ENCODE measurements at places on chromosomes 5 and 9. TPM values are rescaled to one million over a fixed set of nuclear protein-coding genes. Genes with fewer than 3 reads are reported as not detected.

Gene LHX3
- polyA plus RNA-seq: not detected

DNA sequence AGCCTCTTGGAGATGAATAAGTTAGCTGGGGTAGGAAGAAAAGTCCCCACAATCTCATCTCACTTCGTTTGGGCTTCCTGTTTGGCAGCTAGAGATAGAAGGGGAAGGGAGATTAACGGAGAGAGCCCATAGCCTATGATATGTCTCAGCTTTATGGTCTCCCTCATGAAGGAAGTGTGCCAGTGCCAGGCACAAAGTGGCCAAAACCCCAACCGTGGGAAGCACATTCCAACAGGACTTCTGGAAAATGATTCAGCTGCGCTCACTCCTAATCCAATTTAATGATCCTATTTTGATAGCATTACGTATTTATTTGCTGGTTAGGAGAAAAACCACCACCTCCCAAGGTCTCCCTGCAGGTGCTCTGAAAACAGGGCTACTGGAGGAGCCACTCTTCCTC, 303.1 kb upstream of the CLINT1 start:
- no peak for DNase-seq

DNA sequence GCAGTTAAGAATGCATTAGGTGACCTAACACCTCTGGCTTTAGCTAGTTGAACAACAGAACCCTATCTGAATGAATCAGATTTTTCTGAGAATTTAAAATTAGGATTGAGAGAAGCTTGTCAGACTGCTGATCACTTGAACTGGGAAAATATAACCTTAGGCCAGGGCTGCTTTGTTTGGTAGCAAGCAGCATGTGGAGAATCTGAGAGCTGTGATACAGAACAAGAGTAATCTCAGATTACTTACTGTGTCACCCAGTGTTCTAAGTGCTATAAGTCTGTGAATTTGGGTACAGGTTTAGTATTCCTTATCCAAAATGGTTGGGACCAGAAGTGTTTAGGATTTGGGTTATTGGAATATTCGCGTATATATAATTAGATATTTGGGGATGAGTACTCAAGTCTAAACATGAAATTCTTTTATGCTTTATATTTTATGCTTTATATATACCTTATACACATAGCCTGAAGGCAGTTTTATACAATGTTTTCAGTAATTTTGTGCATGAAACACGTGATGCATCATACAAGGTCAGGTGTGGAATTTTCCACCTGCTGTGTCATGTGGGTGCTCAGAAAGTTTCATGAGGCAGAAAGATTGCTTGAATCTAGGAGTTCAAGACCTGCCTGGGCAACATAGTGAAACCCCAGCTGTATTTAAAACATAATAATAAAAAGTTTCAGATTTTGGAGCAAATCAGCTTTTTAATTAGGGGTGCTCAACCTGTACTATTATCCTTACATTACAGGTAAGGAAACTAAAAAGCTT, 8.3 kb upstream of the CHD1 start:
- no peak for DNase-seq

DNA sequence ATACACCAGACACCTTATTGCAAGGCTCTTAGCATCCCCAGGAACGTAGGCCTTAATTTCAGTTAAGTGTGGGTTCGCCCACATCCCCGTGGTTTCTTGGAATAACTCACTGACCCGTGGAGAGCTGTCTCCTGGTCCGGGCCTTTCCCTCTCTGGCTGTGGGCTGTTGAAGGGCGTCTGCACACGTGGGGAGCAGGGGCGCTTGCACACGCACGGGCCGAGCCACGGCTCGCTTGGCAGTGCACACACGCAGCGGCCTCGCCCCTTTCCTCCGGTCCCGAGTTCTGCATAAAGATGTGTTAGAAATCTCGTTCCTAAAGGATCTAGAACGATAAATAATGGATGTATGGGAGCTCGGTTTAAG, 141.9 kb downstream of the PBX3 start:
- no peak for DNase-seq

GRCh38 chr9:127349483-127350113, 47.4 kb upstream of the SLC2A8 start:
- no peak for DNase-seq

- DNase-seq: no peak
Measured at GRCh38 chr5:116527582-116527981, 47.0 kb downstream of the SEMA6A start.

- DNase-seq: peak; percentile 12
Measured at GRCh38 chr9:6055216-6055615, 39.8 kb upstream of the RANBP6 start.

DNA sequence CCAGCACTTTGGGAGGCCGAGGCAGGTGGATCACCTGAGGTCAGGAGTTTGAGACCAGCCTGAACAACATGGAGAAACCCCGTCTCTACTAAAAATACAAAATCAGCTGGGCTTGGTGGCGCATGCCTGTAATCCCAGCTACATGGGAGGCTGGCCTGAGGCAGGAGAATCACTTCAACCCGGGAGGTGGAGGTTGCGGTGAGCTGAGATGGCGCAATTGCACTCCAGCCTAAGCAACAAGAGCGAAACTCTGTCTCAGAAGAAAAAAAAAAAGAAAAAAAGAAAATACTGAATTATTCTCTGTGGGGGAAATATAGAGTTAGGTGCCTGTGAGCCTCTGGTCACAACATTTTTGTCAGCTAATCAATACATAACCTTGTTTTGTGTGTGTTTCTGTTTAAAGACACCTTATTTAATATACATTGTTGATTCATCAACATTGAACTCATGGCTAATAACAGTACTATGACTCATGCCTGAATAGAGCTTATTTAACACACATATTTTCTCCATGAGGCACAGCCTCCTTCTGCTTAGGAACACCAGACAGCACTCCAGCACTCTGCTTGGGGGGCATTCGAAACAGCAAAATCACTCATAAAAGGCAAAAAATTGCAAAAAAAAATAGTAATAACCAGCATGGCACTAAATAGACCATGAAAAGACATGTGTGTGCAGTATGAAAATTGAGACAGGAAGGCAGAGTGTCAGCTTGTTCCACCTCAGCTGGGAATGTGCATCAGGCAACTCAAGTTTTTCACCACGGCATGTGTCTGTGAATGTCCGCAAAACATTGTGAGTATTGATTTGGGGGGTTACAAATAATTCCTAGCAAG, at the start of gene IL31RA:
TSS of gene IL31RA (plus strand) at position 519 of the 836 bp plus-strand sequence. CDS start at position 733, 214 bp downstream.
- no peak for DNase-seq

Gene ZNF462
- 10.5 TPM for polyA plus RNA-seq

DNA sequence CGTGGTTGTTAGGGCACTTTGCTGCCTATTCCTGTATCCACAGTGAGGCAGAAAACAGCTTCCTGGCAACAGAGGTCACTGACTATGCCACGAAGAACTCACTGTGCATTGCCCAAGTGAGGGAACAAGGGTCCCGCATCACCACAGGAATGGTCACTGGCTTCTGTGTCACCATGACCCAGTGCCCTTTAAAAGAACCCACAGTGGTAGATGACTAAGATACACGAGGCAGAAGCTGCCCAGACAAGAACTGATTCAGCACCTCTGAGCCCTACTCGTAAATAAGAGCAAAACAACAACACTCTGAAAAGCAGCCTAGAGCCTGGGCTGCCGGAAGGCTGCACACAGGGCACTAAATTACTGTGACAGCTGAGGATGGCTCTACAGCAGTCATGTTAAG, 236.6 kb upstream of the RASEF start:
- DNase-seq: no peak

DNA sequence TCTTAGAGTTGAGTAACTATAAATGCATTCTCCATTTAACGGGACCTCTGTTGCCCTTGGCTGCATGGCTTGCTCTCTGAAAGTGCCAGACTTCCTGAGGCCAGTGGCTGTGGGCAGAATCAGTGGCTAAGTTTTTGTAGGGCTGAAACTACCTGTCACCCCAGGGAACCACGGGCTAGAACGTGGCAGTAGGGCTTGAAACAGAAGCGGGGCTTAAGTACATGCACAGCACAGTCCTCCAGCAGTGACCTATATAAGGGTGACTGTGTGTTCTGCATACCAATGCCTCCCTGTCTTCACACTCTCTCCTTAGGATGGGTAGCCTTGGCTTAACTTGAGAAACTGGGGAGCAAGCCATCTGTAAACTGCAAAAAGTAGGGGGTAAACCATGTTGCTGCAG, 43.6 kb upstream of the LRRTM2 start:
- no peak for DNase-seq

- DNase-seq: no peak
Measured at GRCh38 chr9:125816321-125816720, 69.1 kb downstream of the PBX3 start.

Gene FAM221B
- polyA plus RNA-seq: 0.35 TPM

Gene ADCY2
- 54.1 TPM for polyA plus RNA-seq

Gene OTP
- not detected for polyA plus RNA-seq

GRCh38 chr9:8254541-8254940, 455.0 kb upstream of the DMAC1 start:
- DNase-seq: no peak

- no peak for DNase-seq
Measured at GRCh38 chr9:93244510-93245436, 60.8 kb downstream of the WNK2 start.

Gene UGT3A2
- polyA plus RNA-seq: 0.83 TPM

Gene TPM2
- 10,018 TPM for polyA plus RNA-seq

GRCh38 chr5:67405101-67405364, 208.4 kb upstream of the CD180 start:
- no peak for DNase-seq

DNA sequence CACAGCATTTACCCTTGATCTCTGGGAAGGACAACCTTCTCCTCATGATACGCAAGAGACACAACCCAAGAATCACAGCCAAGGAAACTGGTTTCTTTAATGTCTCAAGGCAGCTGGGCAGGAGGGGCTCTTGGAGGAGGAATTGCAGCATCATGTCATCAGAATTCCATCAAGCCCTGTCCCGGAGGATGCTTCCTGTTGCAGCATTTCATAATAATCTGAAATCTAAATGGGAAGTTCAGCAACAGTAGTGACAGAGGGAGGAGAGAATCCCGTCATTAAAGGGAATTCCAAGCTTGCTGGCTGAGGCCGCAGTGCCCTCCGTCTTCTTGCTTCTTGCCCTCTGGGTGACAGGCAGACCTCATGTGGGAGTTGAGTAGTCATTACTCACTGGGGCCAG, 192.7 kb downstream of the TENT4A start:
- peak; percentile 4 for DNase-seq

Measured in hindlimb muscle (tissue), 1 donor.